NCI-H460 (cell line): ENCODE measurements at places on chromosomes 4 and X. TPM values are rescaled to one million over a fixed set of nuclear protein-coding genes. Genes with fewer than 3 reads are reported as not detected.

Gene VCX3A
- total RNA-seq: not detected in 2 replicates

Gene C4orf51
- not detected in 2 replicates for total RNA-seq

Gene ADH1A
- total RNA-seq: not detected in 2 replicates

Gene TMSB15C
- total RNA-seq: 5.0 and 6.0 TPM in 2 replicates

Gene SGMS2
- 24.3 and 26.7 TPM in 2 replicates for total RNA-seq

Gene ABCG2
- 37.4 and 41.7 TPM in 2 replicates for total RNA-seq
